Stimulated activated CD4-positive, alpha-beta T cell treated with anti-CD3 and anti-CD28 coated beads, TNF-alpha, amount 100 ng/mL, for 4 hours (primary cell): ENCODE measurements at places on chromosomes 12 and 14.

- no peak for DNase-seq
Observed at GRCh38 chr14:103623883-103624482, 5.0 kb upstream of the KLC1 start.

- no peak for DNase-seq
Observed at GRCh38 chr12:31589598-31589903, 1.4 kb downstream of the DENND5B start.

DNA sequence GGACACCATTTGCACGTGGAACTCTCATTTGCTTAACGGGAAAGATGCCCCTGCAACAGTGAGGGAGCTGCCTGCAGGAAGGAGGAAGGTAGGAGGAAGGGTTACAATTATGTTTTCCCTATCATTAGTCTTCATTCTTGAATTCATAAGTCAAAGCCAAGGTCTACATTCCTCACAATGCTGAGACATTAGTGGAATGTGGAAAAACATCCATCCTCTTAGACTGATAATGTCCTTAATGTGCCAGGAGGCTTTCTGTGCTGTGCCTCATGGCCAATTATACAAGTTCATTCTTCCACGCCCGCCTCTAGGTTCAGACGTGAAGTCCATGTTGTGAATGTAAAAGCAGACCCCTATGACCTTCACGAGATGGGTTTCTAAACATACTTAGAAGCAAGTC, 1212.4 kb upstream of the TMEM132C start:
- DNase-seq = no peak

GRCh38 chr12:7499636-7500035, 3.9 kb downstream of the CD163 start:
- DNase-seq = no peak

DNA sequence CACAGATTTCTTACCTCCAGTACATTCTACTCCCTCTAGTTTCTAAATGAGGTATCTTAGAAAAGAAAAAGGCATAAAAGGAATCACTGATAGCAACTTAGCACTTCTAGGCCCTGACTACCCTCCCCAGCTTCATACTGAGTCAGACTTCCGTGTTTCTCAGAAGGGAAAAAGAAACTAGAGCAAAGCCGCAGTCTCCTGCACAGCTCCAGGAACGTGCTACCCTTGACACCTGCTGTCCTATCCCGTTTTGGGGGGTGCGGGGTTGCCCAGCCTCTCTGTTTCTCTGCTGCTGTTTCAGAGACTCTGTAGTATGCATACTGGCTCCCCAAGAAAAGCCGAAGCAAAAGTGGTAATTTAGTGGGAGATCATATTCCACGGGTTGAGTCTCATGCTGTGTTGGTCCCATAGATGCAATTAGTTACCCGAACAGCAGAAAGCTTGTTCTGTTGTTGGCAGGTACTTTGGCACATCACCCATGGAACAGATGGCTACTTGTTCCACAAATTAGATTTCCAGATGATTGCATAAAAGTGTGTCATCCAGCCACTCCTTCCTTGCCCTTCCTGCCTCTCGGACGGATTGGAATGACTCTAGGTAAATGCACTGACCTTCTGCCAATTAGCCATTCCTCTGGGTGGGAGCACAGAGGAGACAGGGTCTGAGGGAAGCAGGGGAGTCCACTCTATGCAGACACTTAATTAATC, 438.1 kb downstream of the FUT8 start:
- peak; percentile 25 for DNase-seq

DNA sequence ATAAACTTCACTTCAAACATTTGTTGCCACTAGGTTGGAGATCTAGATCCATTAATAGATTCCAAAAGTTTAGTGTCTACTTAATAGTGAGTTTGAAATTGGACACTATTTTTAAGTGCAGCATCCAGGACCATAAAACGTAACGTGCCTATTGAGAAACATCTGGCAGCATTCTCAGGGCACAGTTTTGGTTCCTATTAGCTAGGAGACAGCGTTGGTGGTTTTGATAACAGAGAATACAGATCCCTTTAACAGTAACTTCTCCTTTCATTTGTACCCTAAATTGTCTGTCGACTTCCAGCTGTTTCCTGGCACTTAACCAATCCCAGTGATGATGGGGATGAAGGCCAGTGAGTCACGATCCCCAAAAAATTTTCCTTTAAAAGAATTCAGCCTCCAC, 25.8 kb downstream of the KCNK10 start:
- DNase-seq = no peak

DNA sequence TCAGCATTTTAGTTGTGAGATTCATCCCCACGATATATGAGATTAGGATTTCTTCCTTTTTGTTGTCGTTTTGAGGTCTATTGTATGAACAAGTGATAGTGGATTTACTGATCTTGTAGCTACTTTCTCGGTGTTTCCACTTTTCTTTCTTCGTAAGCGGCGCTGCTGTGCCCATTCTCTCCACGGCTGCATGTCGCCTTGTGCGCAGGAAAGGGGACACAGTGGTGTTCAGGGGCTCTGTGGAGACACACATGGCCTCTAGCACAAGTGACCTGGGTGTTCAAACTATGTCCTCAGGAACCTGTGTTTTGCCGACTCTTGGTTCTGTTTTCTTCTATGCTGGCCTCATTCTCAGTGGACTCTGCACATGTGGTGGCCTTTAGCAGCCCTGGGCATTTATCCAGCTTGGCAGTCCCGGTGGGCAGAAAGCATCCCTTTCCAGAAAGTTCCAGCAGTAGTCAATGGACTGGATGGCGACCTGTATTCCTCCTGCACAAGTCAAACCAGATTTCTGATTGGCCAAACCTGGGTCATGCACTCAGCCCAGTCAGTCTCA, 18.7 kb downstream of the CKAP4 start:
- DNase-seq = no peak

DNA sequence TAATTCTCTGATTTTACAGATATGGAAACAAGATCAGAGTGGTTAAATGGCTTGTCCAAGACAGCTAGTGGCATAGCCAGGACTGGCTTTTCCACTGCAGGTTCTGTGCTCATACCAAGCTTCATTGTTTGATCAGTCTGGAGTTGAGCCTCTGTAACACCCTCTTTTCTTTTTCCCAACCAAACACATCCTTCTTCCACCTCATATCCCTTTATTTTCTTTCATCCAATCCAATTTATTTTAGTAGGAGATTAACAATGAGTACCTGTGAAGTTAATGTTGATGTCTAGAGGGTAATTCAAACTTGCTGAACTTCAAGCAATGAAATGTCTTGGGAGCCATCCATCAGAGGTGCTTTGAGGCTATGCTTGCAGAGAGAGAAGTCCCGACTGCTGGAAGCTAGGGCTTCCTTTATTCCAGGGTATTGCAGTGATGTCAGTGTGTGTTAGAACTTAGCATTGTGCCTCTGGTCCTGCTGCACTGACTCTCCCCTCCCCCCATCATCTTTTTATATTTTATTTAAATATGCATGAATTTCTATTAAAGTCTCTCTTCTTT, 452.1 kb upstream of the PDE3A start:
- no peak for DNase-seq

- DNase-seq = no peak
Observed at GRCh38 chr12:18752280-18752920, 14.5 kb downstream of the CAPZA3 start.

DNA sequence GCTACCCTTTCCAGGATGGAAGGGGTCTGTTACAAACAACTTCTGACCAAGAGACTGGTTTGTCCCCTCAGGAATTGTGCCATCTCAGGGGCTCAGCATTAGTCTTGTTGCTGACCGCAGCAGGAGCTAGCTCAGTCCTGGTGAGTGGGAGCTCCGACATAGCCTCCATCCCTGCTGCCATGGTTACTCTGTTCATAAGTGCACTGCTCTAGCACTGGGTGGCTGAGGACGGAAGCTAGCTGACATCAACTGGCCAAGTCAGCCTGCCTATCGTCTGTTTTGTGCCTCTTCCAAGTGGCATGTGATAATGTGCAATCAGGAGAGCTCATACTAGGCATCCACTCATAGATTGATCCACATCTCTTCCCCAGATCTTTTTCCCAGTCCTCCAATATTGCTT, 7.5 kb downstream of the SLC17A8 start:
- no peak for DNase-seq

DNA sequence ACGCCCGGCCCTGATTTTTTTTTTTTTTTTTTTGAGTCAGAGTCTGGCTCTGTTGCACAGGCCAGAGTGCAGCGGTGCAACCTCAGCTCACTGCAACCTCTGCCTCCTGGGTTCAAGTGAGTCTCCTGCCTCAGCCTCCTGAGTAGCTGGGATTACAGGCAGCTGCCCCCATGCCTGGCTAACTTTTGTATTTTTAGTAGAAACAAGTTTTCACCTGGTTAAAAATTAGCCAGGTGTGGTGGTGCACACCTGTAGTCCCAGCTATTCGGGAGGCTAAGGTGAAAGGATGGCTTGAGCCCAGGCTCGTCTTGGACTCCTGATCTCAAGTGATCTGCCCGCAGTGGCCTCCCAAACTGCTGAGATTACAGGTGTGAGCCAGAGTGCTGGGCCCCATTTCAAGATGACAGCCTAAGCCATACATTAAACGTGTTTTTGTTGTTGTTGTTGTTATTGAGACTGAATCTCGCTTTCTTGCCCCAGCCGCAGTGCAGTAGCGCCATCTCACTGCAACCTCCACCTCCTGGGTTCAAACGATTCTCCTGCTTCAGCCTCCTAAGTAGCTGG, 42.7 kb upstream of the EAPP start:
- DNase-seq = no peak

- no peak for DNase-seq
Observed at GRCh38 chr12:67534046-67534445, 114.5 kb upstream of the DYRK2 start.

- DNase-seq = no peak
Observed at GRCh38 chr14:91419044-91419397, 1.4 kb upstream of the CCDC88C start.

DNA sequence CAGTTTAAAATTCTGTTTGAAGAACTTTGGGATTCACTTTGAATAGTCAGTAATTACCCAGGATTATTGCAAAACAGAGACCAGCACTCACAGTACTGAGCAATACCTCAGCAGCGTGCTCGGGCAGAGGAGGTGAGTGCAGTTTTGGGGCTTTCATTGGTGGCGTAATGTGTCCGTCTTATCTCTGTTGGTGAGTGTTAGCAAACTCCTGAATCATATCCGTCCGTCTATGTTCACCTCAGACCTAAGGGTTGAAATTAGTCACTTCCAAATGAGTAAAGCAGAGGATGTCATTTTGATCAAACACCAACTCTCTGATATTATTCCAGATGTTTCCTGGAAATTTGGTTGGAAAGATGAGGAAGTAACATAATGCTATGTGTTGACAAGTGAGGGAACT, 82.8 kb downstream of the BORCS5 start:
- no peak for DNase-seq

- DNase-seq = no peak
Observed at GRCh38 chr14:69137416-69137815, 15.5 kb downstream of the DCAF5 start.

DNA sequence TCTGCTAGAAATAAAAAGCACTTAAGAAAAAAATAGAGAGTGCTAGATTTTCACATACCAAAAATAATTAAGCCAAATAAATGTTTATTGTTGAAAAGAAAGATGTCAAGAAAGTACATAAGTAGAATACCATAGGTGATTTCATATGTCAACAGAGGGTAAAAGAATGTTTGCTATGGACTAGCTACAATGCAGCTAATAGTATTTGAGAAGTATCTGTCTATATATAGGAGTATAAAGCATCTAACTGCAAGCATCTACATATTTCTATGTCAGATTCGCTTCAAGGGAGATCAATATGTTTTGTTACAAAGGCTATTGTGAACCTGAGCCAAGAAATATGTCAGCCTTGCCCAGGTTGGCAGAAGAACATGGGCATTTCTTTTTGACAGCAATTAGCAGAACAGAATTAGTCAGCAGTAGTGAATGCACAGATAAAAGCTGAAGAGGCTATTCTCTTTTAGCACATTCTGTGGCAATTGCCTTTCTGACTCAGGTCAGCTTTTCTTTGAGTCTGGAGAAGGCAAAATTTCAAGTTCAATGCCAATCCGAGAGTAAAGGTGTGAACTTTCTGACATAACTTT, 140.1 kb downstream of the ALG10B start:
- no peak for DNase-seq

DNA sequence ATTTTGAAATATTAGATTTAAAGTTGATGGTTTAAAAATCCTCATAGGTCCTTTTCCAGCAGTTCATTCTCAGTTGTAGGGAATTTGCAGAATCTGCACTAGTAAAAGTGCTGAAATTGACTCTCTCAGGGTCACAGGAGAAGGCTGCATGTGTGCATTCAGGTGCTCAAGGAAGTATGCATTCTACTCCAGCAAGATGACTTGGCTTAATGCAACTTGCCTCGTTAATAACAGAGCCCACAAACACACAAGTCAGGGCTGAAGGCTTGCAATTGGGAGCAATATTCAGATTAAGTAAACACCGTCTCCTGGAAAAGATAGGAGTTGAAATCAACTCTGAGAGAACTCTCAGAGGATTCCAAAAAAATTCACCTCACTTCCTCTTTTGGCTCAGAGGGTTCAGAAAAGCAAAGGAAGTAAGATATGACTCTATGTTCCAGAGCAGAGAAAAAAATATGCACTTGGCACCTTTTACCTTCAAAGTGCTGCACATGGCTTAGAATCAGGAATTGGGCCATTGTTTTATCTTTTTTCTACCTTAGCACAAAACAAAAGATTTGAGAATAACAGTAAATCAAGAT, 406.3 kb upstream of the DCN start:
- DNase-seq = no peak

GRCh38 chr14:68507544-68508081, 285.3 kb downstream of the ZFP36L1 start:
- no peak for DNase-seq

- no peak for DNase-seq
Observed at GRCh38 chr12:108914121-108914531, 34.2 kb downstream of the DAO start.

GRCh38 chr12:131044760-131045381, 91.2 kb downstream of the ADGRD1 start:
- no peak for DNase-seq

DNA sequence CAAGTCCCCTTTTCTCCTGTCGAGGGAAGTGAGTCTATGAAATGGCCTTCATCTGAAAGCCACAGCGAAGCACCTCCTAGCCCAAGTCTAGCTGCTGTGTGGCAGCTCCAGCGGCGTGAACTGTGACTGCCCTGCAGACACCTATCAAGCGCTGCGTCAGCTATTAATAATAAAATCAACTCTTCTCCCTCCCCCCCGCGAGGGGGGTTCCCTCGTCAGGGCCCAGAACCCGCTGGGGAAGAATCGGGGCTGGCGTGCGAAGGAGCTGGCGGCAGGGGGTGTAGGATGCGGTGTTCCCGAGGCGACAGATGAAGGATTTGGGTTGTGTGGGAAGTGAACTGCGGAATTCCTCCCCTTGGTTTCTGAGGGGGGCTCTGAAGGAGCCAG, 662 bp upstream of the ATP2A2 start:
- DNase-seq = peak; percentile 45

DNA sequence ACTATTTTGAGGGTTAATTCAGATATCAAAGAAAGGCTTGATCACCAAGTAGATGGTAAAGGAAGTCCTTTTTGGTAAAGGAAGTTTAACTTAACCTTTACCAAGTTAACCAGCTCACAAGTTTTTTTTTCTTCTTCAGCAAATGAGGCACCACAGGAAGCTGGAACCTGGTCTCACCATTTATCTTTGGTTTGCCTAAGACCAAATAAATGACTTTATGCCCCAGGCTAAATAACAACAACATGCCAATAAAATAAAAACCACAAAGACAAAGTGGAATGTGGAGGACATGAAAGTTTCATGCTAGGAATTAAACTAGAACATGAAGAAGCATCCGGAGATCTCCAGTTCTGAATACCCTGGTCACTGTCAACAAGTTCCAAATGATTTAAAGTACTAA, 116.8 kb upstream of the PRICKLE1 start:
- DNase-seq = no peak

- DNase-seq = no peak
Observed at GRCh38 chr12:67496581-67496980, 152.0 kb upstream of the DYRK2 start.
